Upper lobe of left lung (tissue), 6 donors: ENCODE measurements at places on chromosomes 3 and 15. TPM values are rescaled to one million over a fixed set of nuclear protein-coding genes. Genes with fewer than 3 reads are reported as not detected.
A peak's percentile ranks its signal among the peaks of the same experiment; 100 is the strongest.

DNA sequence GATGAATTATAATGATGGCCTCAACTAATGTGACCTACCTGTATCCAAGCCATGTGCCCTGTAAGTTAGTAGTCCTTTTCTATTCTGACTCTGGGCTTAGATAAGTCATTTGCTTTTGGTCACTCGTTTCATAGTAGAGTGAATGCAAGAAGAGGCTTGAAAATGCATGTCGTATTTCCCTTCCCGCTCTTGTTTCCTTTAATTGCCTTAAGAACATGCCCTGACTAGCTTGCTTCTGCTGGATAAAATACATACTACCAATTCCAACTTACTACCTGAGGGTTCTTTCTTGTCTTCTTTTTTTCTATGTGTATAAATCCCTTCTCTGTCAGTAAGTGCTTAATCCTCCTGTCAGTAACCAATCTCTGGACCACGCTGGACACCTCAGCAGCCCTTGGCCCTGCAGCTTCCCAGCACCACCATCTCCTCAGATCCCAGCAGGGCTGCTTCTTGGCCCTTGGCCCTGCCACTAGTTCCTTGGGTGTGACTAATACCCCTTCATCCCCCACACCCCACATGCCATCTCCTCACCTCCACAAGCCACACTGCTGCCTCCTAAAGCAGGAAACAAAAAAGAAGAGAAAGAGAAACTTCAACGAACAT is 771.7 kb downstream of the IGSF11 start:
- DNase-seq: no peak

- DNase-seq: peak; percentile 38
Measured at GRCh38 chr3:10950476-10951294, 41.9 kb upstream of the SLC6A1 start.

Gene ACAN
- total RNA-seq: 0.24 TPM

- no peak for DNase-seq
Measured at GRCh38 chr3:99471353-99472323, 166.8 kb upstream of the COL8A1 start.

DNA sequence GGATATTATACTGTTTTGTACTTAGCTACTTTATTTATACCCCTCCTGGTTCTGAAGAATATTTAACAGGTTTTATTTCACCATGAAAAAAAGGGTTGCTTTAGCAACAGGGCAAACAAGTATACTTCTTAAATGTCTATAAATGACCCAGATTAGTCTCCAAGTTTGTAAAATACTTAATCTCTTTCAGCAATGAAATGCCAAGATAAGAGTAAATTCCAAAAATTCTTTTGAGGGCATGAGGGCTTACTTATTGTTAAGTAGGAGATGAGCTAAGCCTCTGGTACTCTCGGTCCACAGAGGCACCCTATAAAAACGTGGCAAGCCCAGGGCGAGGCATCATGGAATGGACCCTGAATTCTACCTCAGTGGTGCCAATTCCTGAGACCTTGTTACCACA is 264.8 kb upstream of the NSMCE3 start:
- DNase-seq: no peak

GRCh38 chr3:59082106-59082505 is 32.3 kb upstream of the CFAP20DC start:
- no peak for DNase-seq

DNA sequence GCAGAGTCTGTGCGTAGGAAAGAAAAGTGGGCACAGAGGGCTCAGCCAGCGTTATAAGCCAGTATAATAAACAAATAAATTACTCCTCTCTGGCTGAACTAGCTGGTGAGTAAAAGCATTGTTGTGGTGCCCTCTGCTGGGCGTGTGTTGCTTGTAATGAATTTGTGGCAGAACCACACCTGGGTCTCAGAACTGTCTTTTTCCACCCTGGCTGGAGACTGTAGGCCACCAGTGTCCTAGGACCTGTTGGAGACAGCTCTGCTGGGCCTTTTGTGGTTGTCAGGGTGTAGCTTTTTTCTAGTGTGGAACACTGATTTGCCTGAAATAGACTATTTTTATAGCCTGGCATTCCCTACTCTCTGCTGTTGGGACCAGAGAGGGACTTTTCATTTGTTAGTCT is 130.5 kb upstream of the EIF1B start:
- no peak for DNase-seq
